ENCODE measurements at places on chromosomes 3 and 15. TPM values are rescaled to one million over a fixed set of nuclear protein-coding genes. Genes with fewer than 3 reads are reported as not detected.
A peak's percentile ranks its signal among the peaks of the same experiment; 100 is the strongest.

DNA sequence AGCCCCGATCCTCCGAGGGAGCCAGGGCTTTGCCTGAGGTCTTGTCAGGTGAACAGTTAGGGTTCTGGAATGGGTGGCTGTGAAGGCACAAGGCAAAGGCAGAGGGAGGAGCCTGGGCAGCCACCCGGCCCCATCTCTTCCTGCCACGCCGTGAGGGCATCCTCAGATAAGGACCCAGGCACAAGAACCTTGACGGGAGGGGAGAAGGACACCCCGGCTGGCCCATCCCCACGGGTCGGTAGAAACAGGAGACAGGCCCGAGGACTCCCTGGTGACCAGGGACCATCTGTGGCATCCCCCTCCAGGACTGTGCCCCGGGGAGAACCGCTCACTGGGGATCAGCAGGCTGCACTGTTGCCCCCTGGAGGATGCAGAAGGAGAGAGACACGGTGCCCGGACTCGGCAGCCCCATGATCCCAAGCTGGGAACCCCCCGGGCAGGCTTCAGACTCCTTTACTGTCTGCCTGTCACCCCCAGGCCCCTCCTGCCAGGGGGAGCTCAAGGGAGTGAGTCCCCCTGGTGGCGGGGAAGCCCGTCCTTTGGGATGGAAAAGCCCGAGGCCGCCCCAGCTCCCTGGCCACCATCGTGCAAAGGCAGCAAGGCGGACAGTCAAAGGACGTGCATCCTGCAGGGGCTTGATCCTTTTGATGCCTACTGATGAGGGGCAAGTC lies 12.3 kb upstream of the PCSK6 start:
- peak; percentile 68 for DNase-seq
- H3K27ac ChIP-seq, result no peak overlapping the region
- H3K4me1 ChIP-seq, result peaks cover 19% of the 10 kb centered on the region

DNA sequence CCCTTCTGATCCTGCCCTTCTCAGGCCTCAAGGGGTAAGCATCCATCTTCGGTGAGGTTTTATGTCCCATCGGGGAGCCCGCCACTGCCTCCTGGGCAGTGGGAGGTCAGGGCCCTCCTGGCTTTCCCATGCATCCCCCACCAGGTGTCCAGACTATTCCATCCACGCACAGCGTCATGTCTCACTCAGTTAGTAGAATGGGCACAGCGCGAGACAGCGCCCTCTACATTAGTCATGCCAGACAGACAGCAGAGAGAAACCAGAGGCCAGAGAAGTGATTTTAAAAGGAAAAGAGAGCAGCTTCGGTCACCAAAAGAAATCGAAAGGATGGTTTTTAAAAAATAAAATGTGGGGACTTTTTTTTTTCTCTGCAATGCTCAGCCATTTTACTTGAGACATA lies 49.8 kb downstream of the ZDHHC3 start:
- no peak overlapping the region for H3K4me3 ChIP-seq
- H3K27ac ChIP-seq, result no peak overlapping the region
- H3K36me3 ChIP-seq, result peaks cover 16% of the 10 kb centered on the region
- DNase-seq, result no peak
- peaks cover 15% of the 10 kb centered on the region for H3K4me1 ChIP-seq

DNA sequence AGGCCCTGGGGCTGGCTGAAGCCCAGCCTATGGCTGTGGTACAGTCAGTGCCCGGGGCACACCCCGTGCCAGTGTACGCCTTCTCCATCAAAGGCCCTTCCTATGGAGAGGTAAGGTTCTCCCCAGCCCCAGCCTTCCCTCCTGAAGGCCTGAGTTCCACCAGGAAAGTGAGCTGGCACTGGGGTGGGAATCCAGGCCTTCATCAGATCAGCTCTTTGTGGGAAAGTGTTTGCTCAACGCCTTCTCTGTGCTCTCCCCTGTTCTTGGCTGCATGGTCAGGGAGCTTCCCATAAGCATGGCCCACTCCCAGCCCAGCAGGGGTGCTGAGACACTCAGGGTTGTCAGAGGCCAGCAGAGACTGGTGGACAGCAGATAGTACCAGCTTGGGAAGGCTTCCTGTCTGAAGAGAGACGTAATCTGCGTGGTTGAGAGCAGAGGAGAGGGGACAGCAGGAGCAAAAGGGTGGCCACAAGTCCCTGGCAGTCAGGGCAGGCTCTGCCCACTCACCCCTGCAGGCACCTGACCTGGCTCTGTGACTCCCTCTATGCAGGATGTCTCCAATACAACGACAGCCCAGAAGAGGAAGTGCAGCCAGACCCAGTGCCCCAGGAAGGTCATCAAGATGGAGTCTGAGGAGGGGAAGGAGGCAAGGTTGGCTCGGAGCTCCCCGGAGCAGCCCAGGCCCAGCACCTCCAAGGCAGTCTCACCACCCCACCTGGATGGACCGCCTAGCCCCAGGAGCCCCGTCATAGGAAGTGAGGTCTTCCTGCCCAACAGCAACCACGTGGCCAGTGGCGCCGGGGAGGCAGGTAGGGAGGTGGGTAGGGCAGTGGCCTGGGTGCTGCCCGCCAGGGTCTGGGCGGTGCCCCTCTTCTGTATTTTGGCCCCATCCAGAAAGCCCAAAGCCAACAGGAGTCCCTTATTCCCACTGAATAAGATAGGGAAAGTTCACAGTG lies 38.4 kb downstream of the PML start:
- no peaks in the 10 kb centered on the region for H3K27me3 ChIP-seq
- peaks cover 31% of the 10 kb centered on the region for H3K36me3 ChIP-seq
- no peak overlapping the region for H3K27ac ChIP-seq

DNA sequence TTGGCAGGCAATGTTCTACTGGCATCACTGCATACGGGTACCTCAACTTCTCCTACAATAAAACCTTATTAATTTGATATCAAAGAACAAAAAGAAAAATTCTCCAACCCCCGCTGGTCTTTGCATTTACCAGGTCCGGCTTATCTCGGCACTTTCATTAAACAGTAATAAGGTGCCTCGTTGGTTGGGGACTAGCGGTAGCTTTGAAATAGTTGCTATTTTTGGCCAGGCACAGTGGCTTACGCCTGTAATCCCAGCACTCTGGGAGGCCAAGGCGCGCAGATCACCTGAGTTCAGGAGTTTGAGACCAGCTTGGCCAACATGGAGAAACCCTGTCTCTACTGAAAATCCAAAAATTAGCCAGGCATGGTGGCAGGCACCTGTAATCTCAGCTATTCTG lies 32.0 kb upstream of the CGNL1 start:
- H3K4me3 ChIP-seq, result no peak overlapping the region
- no peak overlapping the region for H3K27ac ChIP-seq
- H3K36me3 ChIP-seq, result no peaks in the 10 kb centered on the region
- peaks cover 2% of the 10 kb centered on the region for H3K27me3 ChIP-seq
- DNase-seq, result no peak

DNA sequence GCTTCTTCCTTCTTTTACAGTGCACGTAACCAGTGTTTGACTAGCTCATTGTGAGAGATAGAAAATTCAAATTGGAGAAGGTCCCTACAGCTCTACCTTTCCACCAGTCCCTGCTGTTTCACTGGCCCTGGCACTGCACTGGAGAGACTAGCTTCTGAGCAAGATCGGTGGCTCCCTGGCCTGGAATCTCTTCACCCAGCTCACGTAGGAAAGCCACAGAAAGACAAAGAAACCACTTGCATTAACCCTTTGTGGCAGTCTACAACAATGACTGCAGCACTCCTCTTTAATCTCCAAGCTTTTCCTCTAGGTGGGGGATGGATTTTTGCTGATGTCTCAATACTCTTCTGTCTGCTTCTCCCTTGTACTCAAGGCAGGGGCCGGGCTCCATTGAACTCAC lies 155.9 kb downstream of the PEX5L start:
- H3K36me3 ChIP-seq, result no peaks in the 10 kb centered on the region
- H3K27ac ChIP-seq, result no peak overlapping the region
- no peaks in the 10 kb centered on the region for H3K4me1 ChIP-seq

DNA sequence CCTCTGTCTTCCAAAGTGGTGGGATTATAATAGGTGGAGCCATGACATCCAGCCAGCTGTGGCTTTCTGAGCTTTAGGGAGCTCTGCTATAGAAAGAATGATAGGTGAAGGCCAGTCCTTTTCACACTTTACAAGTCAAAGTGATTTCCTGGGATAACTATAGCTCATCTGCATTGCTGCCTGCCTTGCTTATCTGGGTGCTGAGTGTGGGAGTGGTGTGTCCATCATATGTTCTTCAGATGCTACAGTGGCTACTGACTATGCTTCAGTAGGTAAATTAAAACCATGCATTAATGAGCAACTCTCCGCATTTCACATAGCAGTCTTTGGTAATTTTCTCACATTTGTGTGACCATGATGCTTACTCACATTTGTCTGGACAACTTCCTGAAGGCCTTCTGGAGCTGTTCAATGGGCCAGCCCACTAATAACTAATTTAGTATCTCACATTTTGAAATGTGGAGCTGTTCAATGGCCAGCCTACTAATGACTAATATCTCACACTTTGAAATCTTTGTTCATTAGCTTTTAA lies 23.4 kb downstream of the RHOA start:
- no peaks in the 10 kb centered on the region for H3K36me3 ChIP-seq
- no peak overlapping the region for H3K4me3 ChIP-seq
- H3K27me3 ChIP-seq, result no peaks in the 10 kb centered on the region
- DNase-seq, result no peak
- H3K27ac ChIP-seq, result no peak overlapping the region

DNA sequence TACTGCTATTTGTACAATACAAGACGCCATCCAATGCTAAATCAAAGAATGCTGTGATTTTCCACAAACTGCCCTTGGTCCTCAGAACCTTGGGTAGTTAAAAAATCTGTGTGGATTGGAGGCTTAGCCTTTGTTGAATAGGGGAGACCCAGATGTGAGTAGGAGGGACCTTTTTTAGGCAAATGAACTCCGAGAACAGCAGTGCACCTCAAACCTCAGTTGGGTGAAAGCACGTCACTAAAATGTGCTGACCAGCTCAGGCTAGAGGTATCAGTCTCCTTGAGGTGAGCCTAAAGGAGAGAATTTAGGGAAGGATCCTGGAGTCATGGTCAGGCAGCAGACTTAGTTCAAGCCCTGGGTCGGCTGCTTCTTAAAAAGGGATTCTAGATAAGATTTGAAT lies 200.7 kb downstream of the SOX2 start:
- H3K4me3 ChIP-seq, result no peak overlapping the region
- no peaks in the 10 kb centered on the region for H3K4me1 ChIP-seq
- DNase-seq, result no peak
- H3K27ac ChIP-seq, result no peak overlapping the region
- no peaks in the 10 kb centered on the region for H3K27me3 ChIP-seq

GRCh38 chr3:37864904-37865303 lies 3.2 kb downstream of the CTDSPL start:
- peak; percentile 19 for DNase-seq
- no peak overlapping the region for H3K4me3 ChIP-seq
- H3K27ac ChIP-seq, result no peak overlapping the region
- H3K4me1 ChIP-seq, result no peaks in the 10 kb centered on the region

- H3K4me1 ChIP-seq, result no peaks in the 10 kb centered on the region
- no peaks in the 10 kb centered on the region for H3K27me3 ChIP-seq
- DNase-seq, result no peak
Measured at GRCh38 chr3:116001151-116001621, 377.9 kb downstream of the GAP43 start.

DNA sequence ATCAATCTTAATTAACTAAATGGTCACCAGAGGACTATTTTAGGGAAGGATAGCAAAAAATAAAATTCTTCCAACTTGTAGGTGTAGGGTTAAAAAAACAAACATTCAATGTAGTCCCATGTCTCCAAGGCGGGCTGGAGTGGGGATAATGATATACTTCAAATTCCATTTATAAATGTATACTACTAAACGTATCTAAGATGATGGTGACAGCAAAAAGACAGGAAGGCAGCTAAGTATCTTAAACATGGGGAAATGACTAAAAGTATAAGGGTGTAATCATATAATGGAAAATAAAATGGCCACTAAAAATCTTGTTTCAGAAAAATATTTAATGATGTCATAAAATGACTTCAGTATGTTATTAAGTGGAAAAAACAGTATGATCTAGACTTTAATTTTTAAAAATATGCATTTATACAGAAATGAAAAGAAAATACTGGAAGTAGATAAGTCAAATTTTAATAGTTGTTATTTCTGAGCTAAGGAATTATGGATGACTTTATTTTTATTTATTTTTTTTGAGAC lies 181.7 kb downstream of the SUCLG2 start:
- H3K36me3 ChIP-seq, result peaks cover 1% of the 10 kb centered on the region
- H3K4me1 ChIP-seq, result no peaks in the 10 kb centered on the region
- H3K4me3 ChIP-seq, result no peak overlapping the region

DNA sequence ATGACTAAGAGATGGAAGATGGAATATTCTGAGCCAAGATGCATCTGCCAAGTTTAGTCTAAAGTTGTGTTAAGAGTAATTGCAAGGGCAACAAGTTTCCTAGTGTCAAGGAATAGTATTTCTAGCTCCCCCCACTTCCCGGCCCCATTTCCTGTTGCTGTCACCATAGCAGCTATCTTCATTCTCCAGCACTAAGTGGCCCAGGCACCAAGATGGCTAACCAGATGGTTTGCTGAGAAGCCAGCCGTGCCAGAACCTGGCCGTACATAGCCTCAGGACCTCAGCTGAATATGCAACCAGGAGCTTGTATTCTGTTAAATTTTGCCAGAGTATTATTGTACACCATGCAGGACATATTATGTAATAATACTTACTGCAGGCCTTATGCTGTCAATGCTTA lies 108.8 kb upstream of the UMPS start:
- H3K27me3 ChIP-seq, result no peaks in the 10 kb centered on the region
- DNase-seq, result no peak
- no peak overlapping the region for H3K27ac ChIP-seq
- H3K4me1 ChIP-seq, result peaks cover 20% of the 10 kb centered on the region
- H3K36me3 ChIP-seq, result peaks cover 2% of the 10 kb centered on the region

DNA sequence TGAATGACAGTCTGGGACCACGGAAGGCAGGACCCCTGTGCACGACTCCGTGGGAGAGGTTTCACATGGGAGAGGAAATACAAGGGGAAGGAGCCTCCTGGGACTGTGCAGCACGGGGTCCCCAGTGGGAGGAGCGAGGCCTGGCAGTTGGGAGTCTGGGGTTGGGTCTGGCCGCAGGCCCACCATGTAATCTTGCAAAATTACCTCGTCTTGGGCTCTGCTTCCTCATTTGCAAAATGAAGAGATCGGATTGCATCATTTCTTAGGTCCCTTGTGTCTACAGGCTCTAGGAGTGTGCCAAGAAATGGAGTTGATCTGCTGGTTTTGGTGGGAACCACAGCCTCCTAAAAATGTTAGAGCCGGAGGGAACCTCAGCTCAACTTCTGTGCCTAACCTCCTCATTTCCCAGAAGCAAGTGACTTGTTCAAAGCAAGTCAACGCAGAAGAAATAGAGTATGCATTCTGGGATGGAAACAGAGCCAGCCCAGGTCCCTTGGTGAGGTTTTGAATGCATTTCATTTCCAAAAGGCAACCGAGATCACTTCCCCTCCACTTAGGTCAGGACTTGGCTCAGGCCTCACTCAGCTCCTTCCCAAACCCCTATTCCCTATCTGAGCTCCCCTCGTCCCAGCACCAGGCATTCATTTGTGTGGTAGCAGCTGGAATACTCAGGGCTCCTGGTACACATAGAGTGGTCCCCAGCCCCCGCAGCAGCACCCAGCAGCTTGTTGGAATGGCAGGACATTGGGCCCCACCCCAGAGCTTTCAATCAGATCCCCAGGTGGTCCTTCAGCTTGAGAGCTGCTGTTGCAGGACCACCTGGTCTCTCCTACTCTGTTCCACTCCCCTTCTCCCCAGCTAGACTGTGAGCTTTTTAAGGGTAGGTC lies 267.7 kb downstream of the XXYLT1 start:
- H3K27ac ChIP-seq, result no peak overlapping the region
- H3K36me3 ChIP-seq, result no peaks in the 10 kb centered on the region
- DNase-seq, result no peak
- H3K4me1 ChIP-seq, result no peaks in the 10 kb centered on the region
- peaks cover 10% of the 10 kb centered on the region for H3K27me3 ChIP-seq

GRCh38 chr15:91861223-91861622 lies 7.7 kb downstream of the SLCO3A1 start:
- no peak overlapping the region for H3K4me3 ChIP-seq
- no peaks in the 10 kb centered on the region for H3K4me1 ChIP-seq
- H3K27ac ChIP-seq, result no peak overlapping the region
- no peak for DNase-seq
- no peaks in the 10 kb centered on the region for H3K36me3 ChIP-seq

The IL20RB gene
- polyA plus RNA-seq, result 0.78 TPM

The DNAJB11 gene
- 86.6 TPM for polyA plus RNA-seq
